ENCODE measurements at places on chromosomes 5 and 9. TPM values are rescaled to one million over a fixed set of nuclear protein-coding genes. Genes with fewer than 3 reads are reported as not detected.

DNA sequence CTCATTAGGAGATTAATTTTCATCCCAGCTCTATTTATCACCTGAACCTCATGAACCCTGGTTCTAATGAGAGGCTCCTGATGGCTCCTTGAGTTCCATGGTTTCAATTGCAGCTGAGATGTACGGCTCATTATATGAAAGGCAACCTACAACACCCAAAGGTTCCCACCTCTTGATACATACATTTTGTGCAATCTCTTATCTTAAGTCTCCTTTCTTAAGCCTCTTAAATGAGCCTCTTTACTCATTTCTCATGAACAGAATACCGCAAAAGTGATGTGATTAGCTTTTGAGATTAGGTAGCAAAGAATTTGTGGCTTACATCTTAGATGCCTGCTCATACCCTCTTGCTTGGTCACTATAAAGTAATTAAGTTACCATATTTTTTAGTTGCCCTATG lies 1964.0 kb upstream of the CDH6 start:
- no peak overlapping the region for H3K4me3 ChIP-seq
- no peak overlapping the region for H3K27ac ChIP-seq
- H3K27me3 ChIP-seq = no peaks in the 10 kb centered on the region
- no peak for DNase-seq
- H3K36me3 ChIP-seq = no peaks in the 10 kb centered on the region

- H3K27me3 ChIP-seq = no peaks in the 10 kb centered on the region
- no peak overlapping the region for H3K4me3 ChIP-seq
- no peak overlapping the region for H3K27ac ChIP-seq
- no peaks in the 10 kb centered on the region for H3K4me1 ChIP-seq
- no peak for DNase-seq
- no peaks in the 10 kb centered on the region for H3K36me3 ChIP-seq
Measured at GRCh38 chr9:72278959-72279358, 86.0 kb downstream of the ZFAND5 start.

DNA sequence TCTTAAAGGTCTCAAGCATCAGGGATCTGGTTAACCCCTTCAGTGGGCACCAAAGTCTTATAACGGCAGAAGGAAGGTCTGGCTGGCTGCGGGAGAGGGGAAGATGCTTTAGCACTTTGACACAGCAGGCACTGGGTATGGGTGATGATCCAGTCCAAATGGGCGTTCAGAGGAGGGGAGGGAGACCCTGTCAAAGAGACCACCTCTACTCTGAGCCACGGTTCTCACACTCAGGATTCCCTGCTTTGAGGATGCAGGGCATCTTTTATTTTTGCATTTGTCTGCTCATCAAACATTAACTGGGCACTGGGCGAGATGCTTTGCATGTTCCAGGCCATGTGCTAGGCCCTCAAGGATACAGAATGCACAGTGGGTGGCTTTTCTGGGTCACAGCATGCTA lies 204.0 kb downstream of the DAB2IP start:
- H3K4me1 ChIP-seq = no peaks in the 10 kb centered on the region
- H3K27ac ChIP-seq = no peak overlapping the region
- H3K27me3 ChIP-seq = no peaks in the 10 kb centered on the region
- DNase-seq = no peak

GRCh38 chr5:168177831-168178450 lies 113.5 kb upstream of the WWC1 start:
- no peaks in the 10 kb centered on the region for H3K4me1 ChIP-seq
- no peaks in the 10 kb centered on the region for H3K36me3 ChIP-seq
- no peak overlapping the region for H3K27ac ChIP-seq
- H3K27me3 ChIP-seq = no peaks in the 10 kb centered on the region
- H3K4me3 ChIP-seq = no peak overlapping the region
- peak; percentile 65 for DNase-seq

DNA sequence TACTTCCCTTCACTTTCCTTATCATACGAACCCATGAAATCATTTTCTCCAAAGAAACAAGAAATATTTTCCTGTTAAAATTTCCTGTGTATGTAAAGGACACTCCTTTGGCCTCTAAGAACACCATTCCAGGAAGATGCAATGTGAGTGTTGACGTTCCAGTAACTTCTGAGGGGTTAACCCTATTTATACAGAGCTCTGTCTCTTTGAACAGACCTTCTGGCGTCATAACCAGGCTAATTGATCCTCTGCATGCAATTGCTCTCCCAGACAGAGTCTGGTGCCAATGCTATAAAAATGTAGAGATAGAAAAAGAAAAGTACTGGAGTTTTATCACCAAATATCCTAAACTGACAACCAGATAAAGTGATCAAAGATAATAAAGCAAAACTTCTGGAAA lies 218.5 kb downstream of the TLE1 start:
- H3K36me3 ChIP-seq = no peaks in the 10 kb centered on the region
- H3K27me3 ChIP-seq = no peaks in the 10 kb centered on the region
- no peak overlapping the region for H3K27ac ChIP-seq
- no peak for DNase-seq
- H3K4me3 ChIP-seq = no peak overlapping the region
- H3K4me1 ChIP-seq = no peaks in the 10 kb centered on the region

ZBTB43 gene
- 24.9 TPM for total RNA-seq

CARD9 gene
- total RNA-seq = 30.4 TPM

- no peaks in the 10 kb centered on the region for H3K36me3 ChIP-seq
- H3K27ac ChIP-seq = no peak overlapping the region
- H3K4me3 ChIP-seq = no peak overlapping the region
- no peaks in the 10 kb centered on the region for H3K27me3 ChIP-seq
- no peak for DNase-seq
- no peaks in the 10 kb centered on the region for H3K4me1 ChIP-seq
Measured at GRCh38 chr9:105405514-105406131, 42.2 kb upstream of the FSD1L start.

DNA sequence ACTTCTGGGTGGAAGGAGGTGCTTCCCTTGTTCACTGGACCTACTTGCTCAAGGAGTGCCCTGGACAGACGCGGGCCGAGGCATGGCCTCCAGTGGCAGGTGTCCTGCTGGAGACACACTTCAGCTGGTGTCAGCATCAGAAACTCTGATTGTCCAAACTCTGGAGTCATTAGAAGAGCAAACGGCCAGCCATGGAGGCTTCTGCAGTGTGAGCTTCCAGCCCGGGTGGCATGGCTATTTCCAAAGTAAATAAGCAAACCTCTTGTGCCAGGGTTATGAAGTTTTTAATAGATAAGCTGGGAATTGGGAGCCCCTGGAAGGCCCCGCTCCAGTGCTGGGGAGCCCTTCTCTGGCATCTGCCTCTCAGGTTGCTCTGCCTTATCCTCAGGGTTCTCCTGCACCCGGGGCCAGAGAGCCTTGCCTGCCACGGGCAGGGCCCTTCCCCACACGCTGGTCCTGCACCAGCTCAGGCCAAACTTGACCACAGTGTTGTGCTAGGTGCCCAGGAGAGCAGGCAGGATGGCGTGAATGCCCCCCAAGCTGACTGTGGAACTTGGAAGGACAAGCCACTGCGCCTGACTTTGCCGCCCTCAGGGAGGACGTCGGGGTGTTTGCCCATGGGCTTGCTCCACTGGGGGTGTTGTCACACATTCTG lies 285.6 kb downstream of the GADD45G start:
- H3K27ac ChIP-seq = no peak overlapping the region
- no peak overlapping the region for H3K4me3 ChIP-seq
- no peaks in the 10 kb centered on the region for H3K27me3 ChIP-seq
- peaks cover 22% of the 10 kb centered on the region for H3K4me1 ChIP-seq

GRCh38 chr9:82022121-82022520 lies 33.5 kb downstream of the SPATA31D1 start:
- no peak overlapping the region for H3K27ac ChIP-seq
- no peaks in the 10 kb centered on the region for H3K36me3 ChIP-seq
- H3K4me1 ChIP-seq = no peaks in the 10 kb centered on the region
- H3K27me3 ChIP-seq = no peaks in the 10 kb centered on the region
- no peak overlapping the region for H3K4me3 ChIP-seq

DNA sequence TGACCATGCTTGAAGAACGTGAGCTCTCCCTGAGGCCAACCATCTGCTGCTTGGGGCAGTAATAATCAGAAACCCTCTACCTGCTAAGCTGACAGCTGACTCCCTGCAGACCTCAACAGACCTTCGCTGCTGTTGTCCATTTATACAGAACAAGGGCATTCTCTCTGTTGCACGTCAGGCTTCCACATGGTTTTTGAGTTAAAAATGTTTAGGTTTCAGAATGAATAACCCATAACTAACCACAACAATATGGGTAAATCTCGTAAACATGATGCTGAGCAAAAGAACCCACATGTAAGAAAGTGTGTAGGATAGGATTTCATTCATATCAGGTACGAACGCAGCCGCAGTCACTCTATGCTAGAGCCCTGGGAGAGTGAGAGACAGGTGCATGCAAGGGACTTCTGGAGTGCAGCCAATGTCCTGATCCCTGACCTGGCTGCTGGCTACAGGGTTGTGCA lies 348.5 kb downstream of the MED10 start:
- no peak overlapping the region for H3K4me3 ChIP-seq
- no peaks in the 10 kb centered on the region for H3K4me1 ChIP-seq
- no peaks in the 10 kb centered on the region for H3K27me3 ChIP-seq

- no peaks in the 10 kb centered on the region for H3K4me1 ChIP-seq
- H3K27ac ChIP-seq = no peak overlapping the region
- no peaks in the 10 kb centered on the region for H3K27me3 ChIP-seq
- no peak for DNase-seq
Measured at GRCh38 chr5:158810615-158811014, 289.1 kb downstream of the EBF1 start.

SPATA31E1 gene
- total RNA-seq = not detected

GRCh38 chr5:133478199-133478985 lies 133.9 kb downstream of the FSTL4 start:
- peaks cover 13% of the 10 kb centered on the region for H3K4me1 ChIP-seq
- H3K27me3 ChIP-seq = no peaks in the 10 kb centered on the region
- H3K4me3 ChIP-seq = no peak overlapping the region
- no peak overlapping the region for H3K27ac ChIP-seq
- no peaks in the 10 kb centered on the region for H3K36me3 ChIP-seq

ADGRD2 gene
- not detected for total RNA-seq

ANXA1 gene
- total RNA-seq = 275 TPM

DNA sequence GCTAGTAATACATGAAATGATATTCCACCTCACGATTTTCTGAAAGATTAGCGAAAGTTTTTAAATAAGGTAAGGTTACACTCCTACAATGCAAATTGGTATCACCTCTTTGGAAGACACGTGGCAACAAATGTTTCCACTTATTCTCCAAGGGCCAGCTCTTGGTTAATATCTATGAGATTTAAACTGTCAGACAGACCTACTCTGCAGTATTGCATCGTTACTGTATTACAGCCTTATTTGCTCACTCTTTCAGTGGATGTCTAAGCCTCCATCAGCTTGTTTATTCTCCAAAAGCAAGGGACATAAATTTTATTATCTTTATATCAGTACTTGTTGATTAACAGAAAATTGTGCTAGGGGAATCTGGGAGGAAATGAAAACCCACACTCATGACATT lies 135.7 kb downstream of the MLLT3 start:
- no peak overlapping the region for H3K27ac ChIP-seq
- H3K4me1 ChIP-seq = no peaks in the 10 kb centered on the region
- H3K36me3 ChIP-seq = no peaks in the 10 kb centered on the region
- H3K27me3 ChIP-seq = no peaks in the 10 kb centered on the region
- DNase-seq = no peak

DNA sequence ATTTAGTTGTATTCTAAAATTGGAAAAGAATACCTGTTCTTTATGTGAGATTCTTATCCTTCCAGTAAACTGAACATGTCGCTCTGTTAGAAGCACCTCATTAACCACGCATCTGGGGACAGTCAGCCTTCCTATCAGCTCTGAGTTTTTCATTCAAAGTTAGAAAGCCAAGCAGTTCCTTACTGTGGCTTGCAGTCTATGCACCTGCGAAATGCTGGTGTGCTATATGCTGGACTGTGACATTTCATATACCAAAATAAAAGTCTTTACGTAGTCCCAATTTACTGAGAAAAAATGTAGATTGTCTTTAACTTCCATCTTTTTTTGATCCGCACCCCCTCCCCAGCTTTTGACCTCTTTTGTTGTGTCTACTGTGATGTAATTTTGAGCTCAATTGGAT lies 4.3 kb downstream of the ANP32B start:
- H3K36me3 ChIP-seq = no peaks in the 10 kb centered on the region
- DNase-seq = no peak
- H3K4me3 ChIP-seq = no peak overlapping the region
- no peaks in the 10 kb centered on the region for H3K27me3 ChIP-seq
- H3K4me1 ChIP-seq = peaks cover 44% of the 10 kb centered on the region

GRCh38 chr9:124217836-124218437 lies 39.8 kb upstream of the NEK6 start:
- peak overlapping the region; percentile 81 for H3K27ac ChIP-seq
- no peak overlapping the region for H3K4me3 ChIP-seq
- no peaks in the 10 kb centered on the region for H3K36me3 ChIP-seq
- H3K4me1 ChIP-seq = peaks cover 69% of the 10 kb centered on the region
- no peak for DNase-seq

- no peaks in the 10 kb centered on the region for H3K27me3 ChIP-seq
- peaks cover 8% of the 10 kb centered on the region for H3K4me1 ChIP-seq
- H3K27ac ChIP-seq = no peak overlapping the region
- DNase-seq = no peak
Measured at GRCh38 chr9:127667127-127667844, 39.5 kb upstream of the CFAP157 start.

DNA sequence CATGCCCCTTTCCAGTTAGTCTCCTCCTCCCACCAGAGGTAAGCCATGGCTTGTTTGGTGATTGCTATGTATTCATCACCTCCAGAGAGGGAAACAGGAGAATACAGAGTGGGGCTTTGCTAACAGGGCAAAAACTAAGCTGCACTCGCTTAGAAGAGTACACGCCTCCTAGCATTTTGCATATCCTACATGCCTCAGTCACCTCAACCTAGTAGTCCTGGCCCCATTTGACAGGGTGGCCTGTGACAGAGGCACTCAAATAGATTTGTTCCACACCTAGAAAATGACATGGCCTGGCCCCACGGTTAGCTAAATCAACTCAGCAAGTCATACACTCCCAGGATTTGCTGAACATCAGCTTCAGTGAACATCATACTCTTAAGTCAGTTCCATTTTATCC lies 90.7 kb downstream of the CYFIP2 start:
- DNase-seq = no peak
- no peaks in the 10 kb centered on the region for H3K27me3 ChIP-seq
- H3K27ac ChIP-seq = no peak overlapping the region
- H3K4me3 ChIP-seq = no peak overlapping the region

- H3K4me1 ChIP-seq = peaks cover 21% of the 10 kb centered on the region
- H3K27ac ChIP-seq = peak overlapping the region; percentile 31
- no peaks in the 10 kb centered on the region for H3K36me3 ChIP-seq
- no peak overlapping the region for H3K4me3 ChIP-seq
- no peaks in the 10 kb centered on the region for H3K27me3 ChIP-seq
- no peak for DNase-seq
Measured at GRCh38 chr9:129163753-129164152, 14.3 kb downstream of the IER5L start.

- no peaks in the 10 kb centered on the region for H3K4me1 ChIP-seq
- no peak overlapping the region for H3K4me3 ChIP-seq
- no peaks in the 10 kb centered on the region for H3K36me3 ChIP-seq
- no peak for DNase-seq
- no peak overlapping the region for H3K27ac ChIP-seq
- H3K27me3 ChIP-seq = no peaks in the 10 kb centered on the region
Measured at GRCh38 chr5:63495225-63495624, 467.0 kb downstream of the HTR1A start.

LPAR1 gene
- total RNA-seq = 9.3 TPM

HTR4 gene
- total RNA-seq = not detected

GRCh38 chr5:10858307-10858706 lies 97.3 kb upstream of the DAP start:
- no peaks in the 10 kb centered on the region for H3K4me1 ChIP-seq
- DNase-seq = no peak
- H3K27ac ChIP-seq = no peak overlapping the region

CKMT2 gene
- total RNA-seq = not detected

GRCh38 chr5:9781275-9781674 lies 151.1 kb upstream of the TAS2R1 start:
- H3K36me3 ChIP-seq = no peaks in the 10 kb centered on the region
- H3K27me3 ChIP-seq = no peaks in the 10 kb centered on the region
- no peak for DNase-seq
- H3K4me3 ChIP-seq = no peak overlapping the region
